ENCODE measurements at places on chromosomes 5 and 9.

GRCh38 chr9:76311537-76311936 lies 82.7 kb downstream of the RFK start:
- no peak for DNase-seq

- DNase-seq: no peak
Measured at GRCh38 chr5:175603987-175604739, 53.7 kb upstream of the HRH2 start.

DNA sequence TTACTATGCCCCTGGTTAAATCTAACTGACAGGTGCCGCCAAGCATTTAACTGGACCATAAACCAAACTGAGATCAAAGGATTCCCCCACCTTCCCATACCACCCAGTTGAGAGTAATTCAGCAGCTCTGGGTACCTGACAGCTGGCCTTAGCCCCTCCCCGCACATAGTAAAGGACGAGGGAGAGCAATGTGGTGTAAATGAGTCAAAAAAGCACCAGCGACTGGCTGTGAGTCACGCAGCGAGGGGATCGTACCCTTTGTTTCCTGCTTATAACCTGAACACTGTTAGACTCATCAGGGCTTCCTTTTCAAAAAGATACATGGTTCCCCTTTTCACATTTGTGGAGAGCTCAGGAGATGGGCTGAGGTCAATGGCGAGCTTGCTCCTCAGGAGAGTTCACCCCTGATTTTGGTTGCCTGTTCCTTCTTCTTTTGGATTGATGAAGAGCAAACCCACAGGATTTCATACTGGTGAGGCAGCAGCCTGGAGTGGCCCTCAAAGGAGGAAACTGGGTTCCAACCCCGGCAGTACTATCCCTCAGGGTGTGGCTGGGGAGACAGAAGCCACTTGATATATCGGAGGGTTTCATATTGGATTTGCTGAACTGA lies 71.5 kb downstream of the ANKRD33B start:
- DNase-seq: no peak

DNA sequence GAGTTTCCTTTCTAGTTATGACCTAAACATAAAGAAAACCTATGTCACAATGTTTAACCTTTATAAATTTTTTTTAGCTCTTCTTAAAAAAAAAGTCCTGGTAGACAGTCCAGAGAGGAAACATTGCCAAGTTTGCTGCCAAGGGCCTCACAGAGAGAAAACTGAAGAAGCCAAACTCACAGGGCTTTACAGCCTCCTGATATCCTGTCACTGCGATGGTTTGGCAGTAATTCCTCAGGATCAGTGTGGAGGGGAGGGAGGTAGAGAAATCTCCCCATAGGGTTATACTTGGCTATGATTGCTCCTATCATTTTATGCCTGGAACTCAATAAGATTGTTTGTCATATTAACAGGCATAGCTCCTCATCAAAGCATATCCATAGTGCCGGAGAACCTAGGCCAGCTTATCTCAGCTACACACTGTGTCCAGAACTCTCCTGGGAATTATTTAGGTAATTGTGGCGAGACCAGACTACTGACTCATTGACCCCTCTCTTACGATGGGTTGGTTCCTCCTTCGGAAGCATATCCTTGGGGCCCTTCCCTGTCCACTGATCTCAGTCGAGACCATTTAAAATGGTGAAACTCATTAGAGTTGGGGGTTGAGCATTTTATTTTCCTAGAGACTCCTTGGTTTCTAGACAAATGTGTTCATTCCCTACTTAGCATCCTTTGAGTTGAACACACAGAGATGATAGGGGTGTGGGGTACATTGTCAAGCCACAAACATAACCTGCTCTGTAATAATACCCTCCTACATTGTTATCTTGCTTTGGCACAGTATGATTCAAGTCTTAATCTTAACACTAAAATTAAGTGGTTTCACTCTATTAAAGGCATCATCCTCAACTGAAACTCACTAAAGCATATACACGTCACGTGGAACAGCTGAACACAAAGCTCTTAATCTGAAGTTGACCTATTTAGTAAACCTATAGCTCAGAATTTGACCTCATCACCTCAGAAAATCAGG lies 53.4 kb upstream of the TMC1 start:
- DNase-seq: no peak

- DNase-seq: no peak
Measured at GRCh38 chr5:115702025-115702424, 76.2 kb upstream of the TMED7 start.

DNA sequence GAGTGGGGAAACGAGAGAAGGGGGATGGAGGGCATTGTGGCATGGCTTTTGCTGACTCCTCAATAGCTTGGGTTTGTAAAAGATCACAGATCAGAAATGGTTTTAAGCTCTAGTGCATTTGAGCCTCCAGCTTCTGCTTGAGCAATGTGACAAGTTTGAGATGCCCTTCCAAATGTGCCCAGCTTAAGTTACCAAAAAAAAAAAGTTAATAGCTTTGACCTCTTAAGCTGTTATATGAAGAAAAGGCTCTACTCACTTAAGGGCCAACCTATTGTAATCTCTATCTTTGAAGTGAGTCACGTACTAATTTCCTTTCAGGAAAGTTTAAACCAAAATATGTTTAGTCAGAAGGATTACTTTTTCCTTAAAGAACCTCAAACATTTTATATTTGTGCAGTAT lies 428.8 kb upstream of the ACTBL2 start:
- DNase-seq: no peak

Data from NCI-H1092 (cell line).